ENCODE measurements at places on chromosomes 2 and 18. TPM values are rescaled to one million over a fixed set of nuclear protein-coding genes. Genes with fewer than 3 reads are reported as not detected.

Gene SLC30A3
- not detected for total RNA-seq

Gene AMER3
- total RNA-seq, result not detected

DNA sequence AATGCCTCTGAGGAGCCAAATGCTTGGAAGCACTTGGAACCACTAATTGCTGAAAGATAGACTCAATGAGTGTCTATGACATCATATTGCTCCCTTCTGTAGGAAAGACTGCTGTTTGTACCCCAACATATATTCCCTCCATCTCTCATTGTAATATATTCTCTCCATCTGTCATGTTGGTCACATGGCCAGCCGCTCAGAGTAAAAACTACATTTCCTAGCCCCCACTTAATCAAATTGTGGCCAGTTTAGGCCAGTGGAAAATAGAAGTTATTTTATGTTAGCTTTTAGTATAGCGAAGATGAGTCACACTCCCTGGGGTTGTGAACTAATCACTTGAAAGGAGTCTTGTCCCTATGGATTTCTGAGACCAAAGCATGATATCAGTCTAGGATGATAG, 160.2 kb downstream of the HNMT start:
- no peaks in the 10 kb centered on the region for H3K27me3 ChIP-seq
- no peak overlapping the region for H3K4me3 ChIP-seq
- H3K27ac ChIP-seq, result no peak overlapping the region
- no peaks in the 10 kb centered on the region for H3K4me1 ChIP-seq
- no peaks in the 10 kb centered on the region for H3K36me3 ChIP-seq

- no peak overlapping the region for H3K27ac ChIP-seq
- H3K4me3 ChIP-seq, result no peak overlapping the region
- no peak for DNase-seq
- no peaks in the 10 kb centered on the region for H3K4me1 ChIP-seq
Measured at GRCh38 chr2:196473617-196474016, 165.9 kb upstream of the CCDC150 start.

DNA sequence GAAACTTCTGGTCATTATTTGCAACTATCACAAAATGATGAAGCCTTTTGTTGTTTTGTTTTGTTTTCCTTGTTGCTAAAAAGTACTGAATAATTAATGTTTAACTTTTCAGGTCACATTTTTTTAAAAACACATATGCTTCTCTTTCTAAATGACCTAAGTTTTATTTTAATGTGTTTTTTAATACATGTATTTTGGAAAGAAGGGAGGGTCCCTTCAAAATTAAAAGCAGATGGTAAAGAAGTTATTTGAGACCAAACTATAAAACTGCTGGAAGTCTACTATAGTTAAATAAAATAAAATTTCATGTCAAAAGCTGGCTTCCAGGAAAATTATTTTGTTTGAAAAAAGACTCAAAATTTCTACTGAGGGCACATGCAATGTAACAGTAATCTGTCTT, 39.5 kb upstream of the ASNSD1 start:
- H3K4me1 ChIP-seq, result peaks cover 11% of the 10 kb centered on the region
- H3K4me3 ChIP-seq, result no peak overlapping the region
- H3K27me3 ChIP-seq, result no peaks in the 10 kb centered on the region
- DNase-seq, result no peak
- no peak overlapping the region for H3K27ac ChIP-seq
- no peaks in the 10 kb centered on the region for H3K36me3 ChIP-seq

GRCh38 chr18:47603158-47603557, 327.3 kb downstream of the SMAD2 start:
- no peak for DNase-seq
- no peaks in the 10 kb centered on the region for H3K36me3 ChIP-seq
- no peak overlapping the region for H3K27ac ChIP-seq
- H3K27me3 ChIP-seq, result no peaks in the 10 kb centered on the region
- H3K4me3 ChIP-seq, result no peak overlapping the region
- no peaks in the 10 kb centered on the region for H3K4me1 ChIP-seq

DNA sequence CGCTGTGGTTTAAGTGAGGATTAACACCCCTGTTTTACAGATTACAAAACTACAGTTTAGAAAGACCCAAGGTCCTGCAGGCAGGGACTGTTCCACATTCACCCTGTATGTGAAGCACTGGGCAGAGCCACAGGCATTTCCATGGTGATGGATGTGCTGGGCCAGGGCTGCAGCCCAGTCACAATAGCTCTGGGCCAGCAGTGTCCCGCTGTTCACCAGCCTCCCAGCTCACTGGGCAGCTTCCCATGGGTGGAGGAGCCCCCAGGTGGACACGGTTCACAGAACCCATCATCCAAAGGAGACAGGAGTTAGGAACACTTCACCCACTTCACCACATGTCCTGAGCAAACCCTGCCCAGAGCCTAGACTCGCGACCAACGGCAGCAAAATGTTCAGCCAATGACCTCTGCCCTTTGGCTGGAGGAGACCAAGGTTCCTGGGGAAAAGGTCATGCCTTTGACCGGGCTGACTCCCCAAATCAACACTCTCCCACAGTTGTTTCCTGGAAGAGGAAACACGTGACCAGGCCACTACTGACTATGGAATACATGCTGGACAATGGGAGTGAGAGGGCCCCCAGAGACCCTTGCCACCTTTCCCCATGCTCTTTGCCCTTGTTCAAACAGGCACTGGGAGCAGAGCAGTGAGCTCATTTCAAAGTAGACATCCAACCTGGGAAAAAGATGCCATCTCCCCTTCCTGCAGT, 28.0 kb upstream of the SLC35F6 start:
- no peaks in the 10 kb centered on the region for H3K36me3 ChIP-seq
- no peak overlapping the region for H3K27ac ChIP-seq
- no peak overlapping the region for H3K4me3 ChIP-seq
- peaks cover 7% of the 10 kb centered on the region for H3K27me3 ChIP-seq

DNA sequence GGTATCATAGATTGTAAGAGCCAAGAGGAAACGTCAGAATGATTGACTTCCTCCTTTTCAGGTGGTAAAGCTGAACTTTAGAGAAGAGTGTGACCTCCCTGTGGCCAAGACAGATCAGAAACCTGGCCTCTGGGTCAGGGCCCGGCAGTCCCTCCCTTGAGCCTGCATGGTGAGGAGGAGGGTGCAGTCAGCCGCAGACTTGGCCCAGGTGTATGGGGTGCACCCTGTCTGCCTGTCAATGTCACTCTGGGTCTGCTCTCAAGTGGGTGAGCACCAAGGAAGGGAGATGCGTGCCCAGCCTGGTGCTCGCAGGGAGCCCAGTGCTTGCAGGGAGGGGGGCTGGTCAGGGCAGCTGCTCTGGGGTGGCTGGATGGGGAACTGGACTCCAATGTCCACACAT, 134.4 kb upstream of the SNTG2 start:
- H3K4me3 ChIP-seq, result no peak overlapping the region
- H3K27ac ChIP-seq, result no peak overlapping the region
- peaks cover 2% of the 10 kb centered on the region for H3K27me3 ChIP-seq
- no peaks in the 10 kb centered on the region for H3K4me1 ChIP-seq
- no peaks in the 10 kb centered on the region for H3K36me3 ChIP-seq
- no peak for DNase-seq

GRCh38 chr2:44063033-44063432, 67.2 kb upstream of the LRPPRC start:
- H3K27me3 ChIP-seq, result peaks cover 2% of the 10 kb centered on the region
- DNase-seq, result no peak
- no peaks in the 10 kb centered on the region for H3K36me3 ChIP-seq
- H3K4me1 ChIP-seq, result no peaks in the 10 kb centered on the region
- H3K27ac ChIP-seq, result no peak overlapping the region

DNA sequence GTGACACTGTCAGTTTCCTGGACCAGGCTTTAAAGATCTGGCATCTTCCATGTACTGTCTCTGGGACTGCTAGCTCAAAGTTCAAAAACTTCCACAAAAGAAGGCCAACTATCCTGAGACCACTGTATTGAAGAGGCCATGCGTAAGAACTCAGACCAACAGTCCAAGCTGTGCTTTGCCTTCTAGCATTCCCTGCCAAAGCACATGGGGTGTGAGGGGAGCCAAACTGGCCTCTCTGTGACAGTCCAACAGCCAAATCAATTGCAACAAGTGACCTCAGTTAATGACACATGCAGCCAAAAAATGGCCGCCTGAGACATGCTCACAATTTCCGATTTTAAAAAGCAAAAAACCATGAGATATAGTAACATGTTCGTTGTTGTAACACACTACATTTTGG, 160.3 kb upstream of the CDH19 start:
- no peak for DNase-seq
- H3K4me1 ChIP-seq, result no peaks in the 10 kb centered on the region
- H3K27me3 ChIP-seq, result no peaks in the 10 kb centered on the region
- H3K4me3 ChIP-seq, result no peak overlapping the region

DNA sequence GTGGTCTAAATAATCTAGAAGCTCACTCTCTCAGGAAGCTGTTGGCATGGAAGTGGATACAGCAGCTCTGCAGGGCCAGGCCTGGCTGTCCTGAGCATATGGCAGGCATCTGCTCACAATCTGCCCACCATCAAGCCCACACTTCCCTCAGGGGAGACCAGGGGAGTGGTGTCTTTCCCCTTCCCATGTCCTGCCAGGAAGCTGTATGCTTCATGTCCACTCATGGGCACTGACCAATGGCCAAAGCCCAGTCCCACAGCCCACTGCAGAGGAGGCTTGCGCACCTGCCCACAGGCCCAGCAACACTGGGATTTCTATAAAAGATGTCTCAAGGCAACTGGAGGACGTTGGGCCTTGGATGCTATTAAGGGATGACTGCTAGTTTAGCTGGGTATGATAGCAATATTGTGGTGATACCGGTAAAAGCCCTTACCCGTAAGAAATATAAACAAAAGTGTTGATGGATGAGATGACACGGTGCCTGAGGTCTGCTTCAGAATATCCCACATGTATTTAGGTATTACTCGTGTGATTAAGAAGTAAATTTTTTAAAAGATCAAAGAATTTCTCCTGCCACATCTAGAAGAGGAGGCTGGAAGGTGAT, 106.7 kb upstream of the CTDP1 start:
- H3K4me3 ChIP-seq, result no peak overlapping the region
- peaks cover 20% of the 10 kb centered on the region for H3K36me3 ChIP-seq
- no peak overlapping the region for H3K27ac ChIP-seq
- DNase-seq, result no peak
- H3K27me3 ChIP-seq, result peaks cover 2% of the 10 kb centered on the region

- peak; percentile 48 for DNase-seq
- H3K4me3 ChIP-seq, result no peak overlapping the region
- peaks cover 6% of the 10 kb centered on the region for H3K27me3 ChIP-seq
- no peak overlapping the region for H3K27ac ChIP-seq
- no peaks in the 10 kb centered on the region for H3K4me1 ChIP-seq
Measured at GRCh38 chr2:208033701-208034502, 8.6 kb upstream of the PLEKHM3 start.

DNA sequence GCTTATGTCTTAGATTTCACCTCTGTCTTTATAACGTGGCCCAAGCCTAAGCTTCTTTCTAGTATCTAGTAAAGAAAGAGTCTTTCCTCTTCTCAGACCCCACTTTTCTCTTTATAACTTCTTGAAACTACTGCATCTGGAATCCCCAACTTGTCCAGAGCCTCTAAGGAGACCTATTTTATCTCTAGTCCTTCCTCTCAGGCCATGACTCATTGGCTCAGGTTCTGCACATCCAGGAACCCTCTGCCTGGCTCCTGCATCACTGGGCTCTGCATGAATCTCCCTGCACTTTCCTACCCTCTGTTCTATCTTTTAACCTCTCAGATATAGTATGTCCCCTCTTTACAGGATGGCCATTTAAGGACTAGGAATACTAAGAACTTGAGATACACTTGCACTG, 124.7 kb downstream of the DNAH6 start:
- H3K27ac ChIP-seq, result no peak overlapping the region
- peaks cover 16% of the 10 kb centered on the region for H3K36me3 ChIP-seq
- DNase-seq, result no peak
- H3K4me3 ChIP-seq, result no peak overlapping the region

GRCh38 chr2:143258126-143258892, 129.1 kb downstream of the ARHGAP15 start:
- peaks cover 84% of the 10 kb centered on the region for H3K4me1 ChIP-seq
- H3K4me3 ChIP-seq, result peak overlapping the region; percentile 67
- peak; percentile 61 for DNase-seq
- no peaks in the 10 kb centered on the region for H3K27me3 ChIP-seq
- H3K27ac ChIP-seq, result peak overlapping the region; percentile 98

All from activated CD8-positive, alpha-beta T cell treated with anti-CD3 and anti-CD28 coated beads, Interleukin-2, amount 10 ng/mL, durations not matched to agents 7 days and 5 days (primary cell).